ENCODE measurements at places on chromosomes 7 and 10. TPM values are rescaled to one million over a fixed set of nuclear protein-coding genes. Genes with fewer than 3 reads are reported as not detected.

Gene PTF1A
- total RNA-seq = not detected

Gene CALN1
- total RNA-seq = 0.25 TPM

Gene IL6
- 1.4 TPM for total RNA-seq

Gene GPR22
- total RNA-seq = not detected

Gene PBLD
- 9.7 TPM for total RNA-seq

Gene PLAU
- total RNA-seq = 5.1 TPM

Gene FAM25A
- not detected for total RNA-seq

Gene ARHGAP12
- total RNA-seq = 37.0 TPM

Gene MYH16
- not detected for total RNA-seq

Gene ZNF777
- total RNA-seq = 18.5 TPM

Gene SPAM1
- not detected for total RNA-seq

Gene LMBR1
- total RNA-seq = 62.3 TPM

Gene MNX1
- total RNA-seq = not detected
